ENCODE measurements at places on chromosomes 5 and 9.

GRCh38 chr5:171952021-171952420 is 54.4 kb downstream of the FBXW11 start:
- DNase-seq: peak; percentile 24

GRCh38 chr5:95526871-95527270 is 27.9 kb downstream of the SKIC3 start:
- no peak for DNase-seq

GRCh38 chr9:93826905-93827544 is 128.1 kb downstream of the BARX1 start:
- no peak for DNase-seq

DNA sequence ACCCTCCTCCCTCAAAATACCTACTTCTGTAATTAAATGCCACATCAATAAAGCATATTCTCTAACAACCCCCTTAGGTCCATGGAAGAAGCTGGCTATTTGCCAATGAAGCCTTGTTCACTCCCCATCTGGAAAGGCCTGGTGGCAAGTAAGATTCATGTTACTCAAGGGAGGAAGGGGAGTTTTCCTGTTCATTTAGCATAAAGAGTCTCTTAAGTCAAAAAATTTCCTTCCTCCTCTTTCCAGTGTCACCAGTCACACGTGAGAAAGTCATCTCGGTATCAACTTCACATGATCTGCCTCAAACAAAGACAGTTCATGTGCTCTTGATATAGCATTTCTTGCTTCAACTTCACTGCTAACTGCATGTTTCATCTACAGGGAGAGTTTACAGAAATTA is 32.7 kb upstream of the RIC1 start:
- peak; percentile 54 for DNase-seq

DNA sequence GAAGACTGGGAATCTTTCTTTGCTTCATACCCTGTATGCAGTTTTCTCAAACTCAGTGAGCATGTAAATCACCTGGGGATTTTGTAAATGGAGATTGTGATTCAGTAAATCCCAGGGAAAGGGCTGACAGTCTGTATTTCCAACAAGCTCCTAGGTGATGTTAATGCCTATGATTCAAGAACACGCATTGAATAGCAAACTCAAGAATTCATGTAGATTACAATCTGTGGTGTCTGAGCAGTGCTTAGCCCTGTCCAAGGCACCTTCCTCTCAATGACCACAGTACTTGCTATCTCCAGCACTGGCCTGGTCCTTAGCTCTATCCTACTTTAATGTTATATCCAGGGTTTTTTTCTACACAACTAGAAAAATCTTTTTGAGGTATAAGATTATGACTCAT is 721.4 kb upstream of the MEF2C start:
- no peak for DNase-seq

DNA sequence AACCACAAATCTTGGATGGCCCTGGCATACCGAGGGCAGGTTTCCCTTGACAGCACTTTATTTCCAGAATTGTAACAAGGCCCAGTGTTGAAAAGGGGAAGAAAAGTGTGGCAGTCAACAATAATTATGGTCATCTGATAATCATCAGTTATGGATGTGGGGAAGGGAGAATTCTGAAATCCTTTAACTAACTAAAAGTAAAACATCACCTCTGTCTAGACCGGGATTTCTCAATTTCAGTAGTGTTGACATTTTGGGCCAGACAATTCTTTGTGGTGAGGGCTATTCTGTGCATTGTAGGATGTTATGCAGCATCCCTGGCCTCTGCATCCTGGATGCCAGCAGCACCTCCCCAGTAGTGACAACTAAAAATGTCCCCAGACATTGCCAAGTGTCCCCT is 140.4 kb downstream of the PSAT1 start:
- DNase-seq: no peak

GRCh38 chr5:79689541-79690466 is at the start of gene CMYA5:
Gene CMYA5 (plus strand): TSS chr5:79689836. CDS start chr5:79689908, 72 bp downstream.
- no peak for DNase-seq

DNA sequence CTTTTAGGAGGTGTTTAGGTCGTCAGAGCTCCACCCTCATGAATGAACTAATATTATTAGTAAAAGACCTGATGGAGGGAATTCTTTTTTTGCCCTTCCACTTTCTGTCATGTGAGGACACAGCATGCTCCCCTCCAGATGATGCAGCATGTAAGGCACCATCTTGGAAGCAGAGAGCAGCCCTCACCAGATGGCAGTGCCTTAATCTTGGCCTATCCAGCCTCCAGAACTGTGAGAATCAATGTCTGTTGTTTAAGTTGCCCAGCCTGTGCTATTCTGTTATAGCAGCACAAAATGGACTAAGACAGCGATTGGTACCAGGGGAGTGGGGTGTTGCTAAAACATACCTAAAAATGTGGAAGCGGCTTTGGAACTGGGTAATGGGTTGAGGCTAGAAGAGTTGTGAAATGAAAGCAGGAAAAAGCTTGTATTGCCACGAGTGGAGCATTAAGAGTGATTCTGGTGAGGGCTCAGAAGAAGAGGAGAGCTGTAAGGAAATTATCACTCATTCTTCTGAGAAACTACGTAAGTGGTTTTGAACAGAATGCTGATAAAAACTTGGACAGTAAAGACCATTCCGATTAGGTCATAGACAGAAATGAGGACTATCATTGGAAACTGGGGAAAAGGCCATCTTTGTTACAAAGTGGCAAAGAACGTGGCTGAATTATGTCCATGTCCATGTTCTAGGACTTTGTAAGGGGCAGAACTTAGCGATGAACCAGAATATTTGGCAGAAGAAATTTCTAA is 28.6 kb downstream of the PTPDC1 start:
- no peak for DNase-seq

DNA sequence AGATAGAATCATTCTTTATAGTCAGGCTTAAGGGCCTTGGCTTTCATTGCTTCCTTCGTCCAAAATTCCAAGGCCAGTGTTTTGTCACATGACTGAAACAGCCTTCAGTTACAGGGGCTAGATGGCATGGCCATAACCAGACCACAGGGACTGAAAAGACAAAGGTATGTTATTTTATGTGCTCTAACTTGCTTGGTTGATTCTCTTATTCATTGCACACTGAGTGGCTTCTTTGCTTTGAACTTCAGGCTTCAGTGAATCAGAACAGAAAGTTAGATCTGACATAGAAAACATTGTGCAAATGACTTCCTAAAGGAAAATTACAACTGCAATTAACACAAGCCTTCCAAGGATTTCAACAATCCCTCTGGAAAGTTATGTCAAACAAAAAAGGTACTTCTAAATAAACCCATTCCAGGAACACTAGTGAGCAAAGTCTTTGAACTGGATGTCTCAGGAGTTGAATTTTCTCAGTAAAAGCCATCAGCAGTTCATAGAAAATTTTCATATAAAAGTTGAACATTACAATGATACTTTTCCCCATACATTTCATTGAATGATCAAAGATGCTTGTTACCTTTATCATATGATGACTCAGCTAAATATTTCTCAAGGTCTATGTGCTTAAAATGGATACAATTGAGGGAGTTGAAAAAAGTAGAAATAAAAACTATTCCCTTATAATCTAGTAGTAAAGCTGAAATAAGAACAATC is 355.3 kb downstream of the TMEM232 start:
- DNase-seq: no peak

DNA sequence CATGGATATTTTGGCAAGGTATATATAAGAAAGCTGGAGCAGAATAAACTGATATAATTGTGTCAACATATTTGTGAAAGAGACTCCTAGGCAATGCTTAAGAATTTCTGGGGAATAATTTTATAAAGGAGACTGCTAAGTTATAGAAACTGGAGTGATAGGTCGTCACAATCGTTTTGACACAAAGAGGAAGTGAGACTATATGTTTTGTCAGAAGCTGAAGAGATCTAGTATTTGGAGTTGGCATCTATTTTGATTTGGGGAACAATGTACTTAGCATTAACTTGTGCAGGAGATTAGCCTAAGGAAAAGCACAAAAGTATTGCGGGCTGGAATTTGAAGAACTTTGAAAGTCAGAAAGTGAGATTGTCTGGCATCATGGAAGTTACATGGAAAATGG is 582.5 kb downstream of the TAF11L14 start:
- peak; percentile 28 for DNase-seq

Data from suppressor macrophage (primary cell).